ENCODE measurements at places on chromosomes 7 and 10. TPM values are rescaled to one million over a fixed set of nuclear protein-coding genes. Genes with fewer than 3 reads are reported as not detected.

Gene CALML3
- total RNA-seq: not detected

Gene FBXO24
- 0.43 TPM for total RNA-seq

Gene GNA12
- 42.6 TPM for total RNA-seq

Gene ADRA2A
- total RNA-seq: not detected

Gene LIPK
- not detected for total RNA-seq

Gene ARHGAP22
- 28.6 TPM for total RNA-seq

Gene SEMA3E
- total RNA-seq: 9.2 TPM

Gene C7orf33
- not detected for total RNA-seq

Gene PTF1A
- total RNA-seq: 1.3 TPM

Gene VWDE
- total RNA-seq: 1.4 TPM

Gene CALHM3
- not detected for total RNA-seq

Gene IKZF1
- 139 TPM for total RNA-seq

Gene HOXA6
- total RNA-seq: not detected

Gene SFRP4
- total RNA-seq: not detected

Gene MYO1G
- total RNA-seq: 4.0 TPM

Gene CALY
- total RNA-seq: not detected

Gene LEP
- not detected for total RNA-seq

Gene AKR1D1
- not detected for total RNA-seq

Gene C10orf105
- total RNA-seq: not detected

Gene NACAD
- total RNA-seq: 3.0 TPM

Gene ACTR3C
- total RNA-seq: 25.9 TPM

Gene UCMA
- total RNA-seq: not detected

Gene TLL2
- not detected for total RNA-seq

Gene PRKG1
- 17.0 TPM for total RNA-seq

Gene CPA4
- not detected for total RNA-seq

Gene HMX2
- not detected for total RNA-seq

Gene SMO
- total RNA-seq: 18.5 TPM

Gene LRRC17
- total RNA-seq: not detected

Gene CLCN1
- total RNA-seq: not detected

Gene OIT3
- 2.0 TPM for total RNA-seq

Gene ADARB2
- not detected for total RNA-seq

Gene EXOSC1
- 27.0 TPM for total RNA-seq
